Cardiac septum (tissue), 1 donor: ENCODE measurements at places on chromosomes 5 and 9. TPM values are rescaled to one million over a fixed set of nuclear protein-coding genes. Genes with fewer than 3 reads are reported as not detected.

DNA sequence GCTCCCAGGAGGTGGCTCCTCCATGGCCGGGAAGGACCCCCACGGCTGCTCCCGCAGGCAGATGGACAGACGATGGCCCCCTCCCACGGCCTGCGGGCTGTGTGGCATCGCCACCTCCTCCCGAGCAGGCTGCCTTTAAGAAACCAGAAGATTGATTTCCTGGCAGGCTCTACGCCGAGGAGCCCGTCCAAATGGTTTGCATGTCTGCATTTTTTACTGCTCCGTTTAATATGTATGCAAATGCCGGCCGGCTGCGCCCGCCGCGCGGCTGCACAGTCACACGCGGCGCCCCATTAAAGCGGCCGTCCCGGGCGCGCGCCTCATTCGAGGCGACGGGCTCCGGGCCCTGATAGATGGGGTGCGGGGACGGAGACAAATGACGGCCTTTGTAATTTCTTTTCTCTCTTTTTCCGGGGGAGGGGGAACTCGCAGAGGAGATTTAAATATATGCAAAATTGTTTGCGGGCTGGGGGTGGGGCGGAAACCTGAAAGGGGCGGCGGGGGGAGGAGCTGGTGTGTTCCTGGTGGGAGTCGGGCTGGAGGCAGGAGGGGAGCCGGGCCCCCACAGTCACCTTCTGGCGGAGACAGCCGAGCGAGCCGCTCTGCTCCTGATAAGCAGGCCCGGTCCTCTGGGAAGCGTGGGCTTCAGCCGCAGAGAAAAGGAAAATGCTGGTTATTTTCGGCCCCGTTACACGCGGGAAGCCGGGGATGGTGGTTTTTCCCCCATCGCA is 158.7 kb upstream of the IER5L start:
- no peak for DNase-seq

DNA sequence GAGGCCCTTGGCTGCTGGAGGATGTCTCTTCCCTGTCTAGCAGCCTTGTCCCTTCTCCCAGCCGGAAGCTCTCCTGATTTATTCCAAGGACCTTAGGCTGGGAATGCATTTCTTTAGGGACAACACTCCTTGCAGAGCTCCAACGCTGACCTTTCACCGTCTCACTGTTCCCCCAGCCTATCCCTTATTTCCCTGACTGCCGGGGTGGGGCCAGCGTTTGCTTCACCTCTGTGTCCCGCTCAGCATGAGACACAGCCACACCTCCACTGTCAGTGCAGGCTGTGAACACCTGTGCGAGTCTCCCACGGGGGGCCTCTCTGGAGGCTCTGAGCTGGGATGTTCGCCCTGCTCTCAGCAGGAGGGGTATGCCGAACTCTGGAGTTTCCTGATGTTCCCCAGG is 106.2 kb upstream of the FCN2 start:
- no peak for DNase-seq

DNA sequence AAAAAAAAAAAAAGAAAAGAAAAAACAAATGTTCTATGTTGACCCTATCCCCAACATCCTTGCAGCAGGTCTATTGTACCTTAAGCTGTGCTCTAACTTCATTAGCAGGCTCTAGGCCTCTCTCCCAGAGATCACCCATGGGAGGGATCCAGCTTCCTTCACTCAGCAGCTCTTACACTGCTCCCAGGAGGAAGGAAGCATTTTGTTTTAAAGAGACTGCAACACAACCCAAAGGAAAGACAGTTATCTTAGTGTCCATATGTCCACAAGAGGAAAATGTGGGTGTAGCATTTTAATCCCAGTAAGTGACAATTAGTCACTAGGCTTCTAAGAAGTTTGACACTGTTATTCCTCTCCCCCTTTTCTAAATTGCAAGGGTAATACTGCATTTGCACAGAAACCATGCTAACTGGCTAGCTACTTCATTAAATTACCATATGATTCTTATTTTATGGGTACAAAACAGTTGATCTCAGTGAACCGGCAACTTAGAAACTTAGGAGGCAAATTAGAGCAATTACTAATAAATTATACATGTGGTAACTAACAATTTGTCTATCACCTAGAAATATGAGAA is 58.8 kb downstream of the MARCHF3 start:
- DNase-seq, result no peak

Gene ASPN
- total RNA-seq, result 30.3 TPM

Gene SREK1IP1
- total RNA-seq, result 10.2 TPM

Gene RANBP3L
- total RNA-seq, result 0.51 TPM
